ENCODE measurements at places on chromosomes 2 and 18.

- no peak for DNase-seq
Observed at GRCh38 chr18:8742387-8743361, 37.3 kb downstream of the MTCL1 start.

DNA sequence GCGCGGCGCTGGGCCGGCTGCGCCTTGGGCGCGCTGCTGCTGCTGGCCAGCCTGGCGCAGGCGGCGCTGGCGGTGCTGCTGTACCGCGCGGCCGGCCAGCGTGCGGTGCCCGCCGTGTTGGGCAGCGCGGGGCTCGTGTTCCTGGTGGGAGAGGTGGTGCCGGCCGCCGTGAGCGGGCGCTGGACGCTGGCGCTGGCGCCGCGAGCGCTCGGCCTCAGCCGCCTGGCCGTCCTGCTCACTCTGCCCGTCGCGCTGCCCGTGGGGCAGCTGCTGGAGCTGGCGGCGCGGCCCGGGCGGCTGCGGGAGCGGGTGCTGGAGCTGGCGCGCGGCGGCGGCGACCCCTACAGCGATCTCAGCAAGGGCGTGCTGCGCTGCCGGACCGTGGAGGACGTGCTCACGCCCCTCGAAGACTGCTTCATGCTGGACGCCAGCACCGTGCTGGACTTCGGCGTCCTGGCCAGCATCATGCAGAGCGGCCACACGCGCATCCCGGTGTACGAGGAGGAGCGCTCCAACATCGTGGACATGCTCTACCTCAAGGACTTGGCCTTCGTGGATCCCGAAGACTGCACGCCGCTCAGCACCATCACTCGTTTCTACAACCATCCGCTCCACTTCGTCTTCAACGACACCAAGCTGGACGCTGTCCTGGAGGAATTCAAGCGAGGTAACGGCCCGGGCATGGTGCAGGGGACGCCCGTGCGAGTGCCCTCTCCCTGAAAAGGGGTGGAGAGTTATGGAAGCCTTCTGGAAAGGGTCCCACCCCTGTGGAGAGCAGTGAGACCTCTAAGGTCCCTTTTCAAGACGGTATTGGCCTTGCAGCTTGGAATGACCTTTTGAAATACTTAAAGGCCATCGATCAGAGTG is 1.0 kb downstream of the CNNM3 start:
- DNase-seq = peak; percentile 20

DNA sequence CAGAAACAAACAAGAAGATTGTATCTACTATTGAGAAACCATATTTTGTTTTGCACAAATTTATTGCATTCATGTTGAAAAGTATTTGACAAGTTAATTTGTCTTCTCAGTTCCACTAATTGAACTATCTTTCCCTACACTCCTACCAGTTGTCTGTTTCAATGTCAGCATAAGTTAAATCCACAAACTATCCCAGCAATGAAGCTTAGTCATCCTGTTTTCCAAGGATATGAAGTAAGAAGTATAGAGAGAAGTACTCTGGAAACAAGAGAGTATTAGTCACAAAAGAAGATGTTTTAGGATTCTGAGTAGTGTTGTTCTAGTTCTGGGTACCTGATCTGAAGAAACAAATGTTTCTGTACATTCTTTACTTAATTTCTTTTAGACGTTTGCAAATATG is 261.6 kb upstream of the ZNF804A start:
- DNase-seq = no peak

DNA sequence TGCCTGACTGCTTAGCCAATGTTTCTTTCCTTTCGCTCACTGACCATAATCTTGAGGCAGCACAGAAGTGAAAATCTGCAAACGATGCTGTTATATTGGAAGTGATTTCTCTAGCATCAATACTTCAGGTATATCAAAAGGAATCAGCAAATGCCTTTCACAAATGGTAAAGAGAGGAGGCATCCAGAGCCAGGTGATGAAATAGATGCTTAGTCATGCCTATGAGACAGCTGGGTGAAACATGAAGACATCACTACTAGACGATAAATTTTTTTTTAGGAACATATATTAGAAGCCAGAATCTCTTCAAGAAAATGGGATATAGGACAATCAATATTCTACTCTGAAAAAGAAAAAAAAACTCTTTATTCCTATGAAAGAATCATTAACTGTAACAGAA is 249.2 kb upstream of the SLC39A10 start:
- peak; percentile 73 for DNase-seq

GRCh38 chr18:75183973-75184493 is 24.9 kb downstream of the PTGR3 start:
- DNase-seq = no peak

- DNase-seq = peak; percentile 79
Observed at GRCh38 chr2:168247341-168248261, at the start of gene STK39. TSS of gene STK39 (minus strand) at chr2:168247595. CDS start at chr2:168247435, 160 bp downstream.

- peak; percentile 11 for DNase-seq
Observed at GRCh38 chr2:230953845-230954244, 28.8 kb upstream of the GPR55 start.

DNA sequence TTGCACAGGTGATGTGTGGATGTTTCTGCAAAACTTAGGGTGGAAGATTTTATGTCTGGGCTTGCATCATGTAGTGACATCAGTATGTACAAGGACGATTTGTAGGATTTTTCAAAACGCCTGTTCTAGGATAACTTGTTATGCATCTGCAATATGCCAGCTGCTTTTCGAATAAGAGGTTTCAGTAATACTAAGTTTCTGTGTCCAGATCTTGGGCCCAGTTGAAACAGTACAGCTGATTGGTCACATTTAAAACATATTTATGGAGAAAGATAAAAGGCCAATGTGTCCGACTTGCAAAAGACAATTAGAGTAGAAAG is 1.2 kb downstream of the PTPN4 start:
- DNase-seq = peak; percentile 53

GRCh38 chr2:121595012-121595891 is 54.0 kb downstream of the CLASP1 start:
- DNase-seq = no peak

- no peak for DNase-seq
Observed at GRCh38 chr2:241237949-241238371, 49.5 kb downstream of the ANO7 start.

GRCh38 chr2:184294831-184295230 is 303.5 kb upstream of the ZNF804A start:
- no peak for DNase-seq

GRCh38 chr18:8480506-8481328 is 128.5 kb upstream of the RAB12 start:
- peak; percentile 27 for DNase-seq

Measured in mammary epithelial cell (primary cell).